ENCODE measurements at places on chromosomes 16 and 17.

DNA sequence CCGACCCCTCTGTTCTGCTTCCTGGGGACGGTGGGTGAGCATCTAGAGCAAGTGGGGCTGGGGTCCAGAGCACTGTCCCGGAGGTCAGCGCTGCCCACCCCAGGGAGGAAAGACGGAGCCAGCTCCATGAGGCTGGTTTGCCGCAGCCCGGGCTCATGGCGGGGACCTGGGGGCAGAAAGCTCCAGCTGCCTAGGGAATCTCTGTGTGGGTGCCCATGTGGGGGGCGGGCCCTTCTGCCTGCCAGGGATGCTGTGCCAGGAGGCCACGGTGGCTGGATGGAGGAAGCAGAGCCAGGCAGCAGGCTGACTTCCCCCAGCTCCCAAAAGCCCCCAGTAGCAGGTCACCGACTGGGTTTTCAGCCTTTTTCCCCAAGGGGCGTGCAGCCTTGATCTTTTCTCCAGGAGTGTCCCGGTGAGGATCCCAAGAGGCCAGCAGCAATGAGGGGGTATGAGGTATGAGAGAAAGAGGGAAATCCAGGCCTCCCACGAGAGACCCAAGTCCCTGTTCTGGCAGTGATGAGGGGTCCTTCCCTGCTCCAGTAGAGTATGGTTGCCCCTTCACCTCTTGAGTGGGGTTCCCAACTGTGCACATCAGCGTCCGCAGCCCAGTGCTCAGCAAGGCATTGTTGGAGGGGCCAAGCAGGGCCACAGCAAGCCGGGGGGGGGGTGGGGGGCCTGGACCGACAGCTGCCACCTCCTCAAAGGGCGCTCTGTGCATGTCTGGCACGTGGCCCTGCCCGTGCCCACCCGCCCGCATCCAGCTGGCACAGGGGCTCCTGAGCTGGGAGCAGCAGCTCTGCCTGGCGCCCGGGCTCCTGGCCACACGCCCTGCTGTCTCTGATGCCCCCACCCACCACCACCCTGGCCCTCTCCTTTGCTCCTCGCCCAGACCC is 15.6 kb upstream of the BCAR1 start:
- peak overlapping the region; percentile 93 for H3K27ac ChIP-seq

- peaks cover 17% of the 10 kb centered on the region for H3K4me1 ChIP-seq
- H3K27ac ChIP-seq = no peak overlapping the region
- H3K4me3 ChIP-seq = no peak overlapping the region
- peaks cover 13% of the 10 kb centered on the region for H3K36me3 ChIP-seq
- DNase-seq = no peak
- peaks cover 15% of the 10 kb centered on the region for H3K27me3 ChIP-seq
These were observed 54.1 kb downstream of the VAC14 start for GRCh38 chr16:70746708-70747424.

DNA sequence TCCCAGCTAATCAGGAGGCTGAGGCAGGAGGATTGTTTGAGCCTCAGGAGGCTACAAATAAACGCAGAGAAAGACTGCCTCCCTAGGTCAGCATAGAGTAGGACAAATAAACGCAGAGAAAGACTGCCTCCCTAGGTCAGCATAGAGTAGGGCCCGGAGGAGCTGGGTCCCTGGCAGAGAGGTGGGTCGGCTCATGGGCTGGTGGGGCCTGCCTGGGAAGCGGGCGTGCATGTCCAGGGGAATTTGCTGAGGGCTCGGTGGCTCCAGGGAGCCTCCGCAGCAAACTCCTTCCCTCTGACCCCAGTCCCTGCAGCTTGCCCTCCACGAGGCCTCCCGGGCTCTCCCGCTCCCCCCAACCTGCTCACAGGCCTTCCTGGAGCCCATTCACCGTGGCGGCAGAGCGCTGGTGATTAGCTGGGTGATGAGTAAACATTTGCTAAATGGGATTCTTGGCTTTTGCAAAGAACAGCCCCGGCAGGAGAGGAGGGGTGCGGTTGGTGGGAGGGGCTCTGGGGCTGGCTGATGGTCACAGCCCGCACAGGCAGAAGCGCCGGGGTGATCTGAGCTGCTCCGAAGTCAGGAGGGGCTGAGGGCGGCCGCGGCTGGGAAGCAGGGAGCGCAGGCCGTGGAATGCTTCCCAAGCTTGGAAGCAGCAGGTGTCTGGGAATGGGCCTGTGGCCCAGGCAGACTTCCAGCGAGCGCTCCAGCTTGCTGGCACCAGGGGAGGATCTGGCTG is 93.1 kb downstream of the RTN4RL1 start:
- no peak overlapping the region for H3K27ac ChIP-seq
- DNase-seq = no peak
- H3K27me3 ChIP-seq = peaks cover 7% of the 10 kb centered on the region
- H3K4me1 ChIP-seq = peaks cover 33% of the 10 kb centered on the region
- H3K36me3 ChIP-seq = no peaks in the 10 kb centered on the region

- H3K36me3 ChIP-seq = peaks cover 10% of the 10 kb centered on the region
- DNase-seq = no peak
- no peak overlapping the region for H3K4me3 ChIP-seq
These were observed 16.4 kb downstream of the FAM20A start for GRCh38 chr17:68584581-68585303.

DNA sequence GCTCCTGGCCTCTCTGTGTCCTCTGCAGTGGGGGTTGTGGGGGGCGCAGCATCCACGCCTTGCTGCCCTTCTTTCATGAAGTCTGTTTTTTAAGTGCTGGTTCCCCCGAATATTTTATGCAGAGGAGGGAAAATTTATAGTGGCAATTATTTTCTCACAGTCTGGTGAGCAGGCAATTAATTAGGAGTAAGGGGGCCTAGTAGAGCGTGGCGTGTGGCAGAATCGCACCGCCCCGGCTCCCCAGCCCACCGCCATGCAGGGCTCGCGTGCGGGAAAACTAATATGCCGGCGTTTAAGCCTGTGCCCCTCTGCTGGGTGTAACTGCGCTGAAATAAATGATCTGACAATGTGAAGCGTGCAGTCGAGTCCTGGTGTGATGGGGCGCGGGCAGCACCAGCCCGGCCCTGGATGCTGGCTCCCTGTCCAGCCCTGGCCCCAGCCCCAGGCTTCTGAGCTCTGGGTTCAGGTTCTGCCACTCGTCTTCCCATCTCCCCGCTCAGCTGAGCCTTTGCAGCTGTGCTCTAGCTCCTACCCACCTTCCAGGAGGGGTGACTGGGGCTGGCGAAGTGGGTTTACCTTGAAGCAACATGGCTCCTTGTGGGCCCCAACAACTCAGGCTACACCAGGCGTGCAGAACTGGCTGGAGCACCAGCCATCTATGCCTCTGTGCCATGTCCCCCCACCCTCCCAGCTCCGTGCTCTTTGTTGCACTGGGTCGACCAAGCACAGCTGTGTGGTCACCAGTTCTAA is 13.8 kb downstream of the ENGASE start:
- H3K27ac ChIP-seq = no peak overlapping the region
- no peaks in the 10 kb centered on the region for H3K36me3 ChIP-seq
- peaks cover 8% of the 10 kb centered on the region for H3K4me1 ChIP-seq
- DNase-seq = no peak

DNA sequence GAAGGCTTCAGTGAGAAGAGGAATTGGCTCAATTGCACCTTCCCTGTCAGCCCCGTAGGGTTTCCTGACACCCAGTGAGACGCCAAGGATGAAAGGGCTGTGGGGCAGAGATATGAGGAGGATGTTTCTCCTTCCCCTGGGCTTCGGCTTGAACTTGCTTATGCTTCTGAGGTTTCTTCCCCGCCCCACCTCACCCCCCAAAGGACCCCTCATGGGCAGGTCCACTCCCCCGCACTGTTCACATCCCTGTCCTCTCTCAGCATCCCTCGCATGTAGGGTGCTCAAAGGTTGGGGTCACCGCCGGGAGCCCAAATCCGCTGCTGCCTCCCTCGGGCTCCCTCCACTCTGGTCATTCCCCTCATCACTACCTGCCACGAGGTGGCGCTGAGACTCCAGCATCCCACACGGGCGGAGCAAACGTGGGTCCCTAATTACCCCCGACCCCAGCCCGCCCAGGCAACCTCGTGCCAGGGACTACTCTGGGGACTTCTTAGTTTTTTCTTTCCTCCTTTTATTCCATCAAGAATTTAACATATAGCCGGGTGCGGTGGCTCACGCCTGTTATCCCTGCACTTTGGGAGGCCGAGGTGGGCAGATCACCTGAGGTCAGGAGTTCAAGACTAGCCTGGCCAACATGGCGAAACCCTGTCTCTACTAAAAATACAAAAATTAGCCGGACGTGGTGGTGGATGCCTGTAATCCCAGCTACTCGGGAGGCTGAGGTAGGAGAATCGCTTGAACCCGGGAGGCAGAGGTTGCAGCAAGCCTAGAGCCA is 3.3 kb upstream of the TRARG1 start:
- H3K27me3 ChIP-seq = peaks cover 5% of the 10 kb centered on the region
- no peaks in the 10 kb centered on the region for H3K36me3 ChIP-seq
- no peak overlapping the region for H3K27ac ChIP-seq
- peak; percentile 88 for DNase-seq
- H3K4me3 ChIP-seq = no peak overlapping the region

DNA sequence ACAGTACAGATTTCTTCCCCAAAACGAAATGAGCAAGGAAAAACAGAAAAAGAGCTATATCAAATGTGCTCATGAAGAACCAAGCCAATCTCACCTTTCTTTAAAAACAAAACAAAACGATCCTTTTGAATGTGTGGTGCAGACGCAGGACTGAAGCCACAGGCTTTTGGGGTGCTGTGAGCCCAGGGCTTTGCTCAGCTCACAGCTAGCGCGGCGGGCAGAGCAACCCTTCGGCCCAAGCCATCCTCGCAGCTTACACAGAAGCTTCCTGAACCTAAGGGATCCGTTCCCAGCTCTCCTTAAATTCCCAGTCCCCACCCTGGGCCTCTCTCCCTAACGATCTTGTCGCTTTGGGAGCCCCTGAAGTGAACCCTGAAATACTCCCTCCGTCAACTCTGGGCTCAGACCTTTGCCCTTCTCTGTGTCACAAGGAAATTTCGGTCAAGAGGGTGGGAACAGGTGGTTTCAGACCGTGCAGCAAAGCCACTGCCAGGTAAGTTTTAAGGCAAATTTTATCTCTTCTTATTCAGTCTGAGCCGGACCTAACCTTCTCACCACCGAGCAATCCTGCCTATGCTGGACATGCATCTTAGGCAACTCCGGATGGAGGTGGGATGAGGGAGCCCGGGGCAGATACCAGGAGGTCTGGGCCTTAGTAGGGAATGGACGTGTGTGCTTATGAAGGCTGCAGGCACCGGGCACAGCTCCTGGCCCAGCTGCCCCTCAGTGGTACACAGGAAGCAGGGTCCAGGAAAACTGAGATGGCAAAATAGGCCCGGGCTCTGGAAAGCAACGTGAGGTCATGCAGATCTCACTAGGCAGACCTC is 52.0 kb downstream of the COTL1 start:
- DNase-seq = no peak
- peaks cover 18% of the 10 kb centered on the region for H3K4me1 ChIP-seq
- peaks cover 8% of the 10 kb centered on the region for H3K36me3 ChIP-seq
- H3K27ac ChIP-seq = peak overlapping the region; percentile 53

- H3K36me3 ChIP-seq = peaks cover 4% of the 10 kb centered on the region
- no peak for DNase-seq
- H3K27ac ChIP-seq = no peak overlapping the region
- no peak overlapping the region for H3K4me3 ChIP-seq
- no peaks in the 10 kb centered on the region for H3K4me1 ChIP-seq
- no peaks in the 10 kb centered on the region for H3K27me3 ChIP-seq
These were observed 2057.1 kb downstream of the TP53TG3F start for GRCh38 chr16:35516551-35516950.

DNA sequence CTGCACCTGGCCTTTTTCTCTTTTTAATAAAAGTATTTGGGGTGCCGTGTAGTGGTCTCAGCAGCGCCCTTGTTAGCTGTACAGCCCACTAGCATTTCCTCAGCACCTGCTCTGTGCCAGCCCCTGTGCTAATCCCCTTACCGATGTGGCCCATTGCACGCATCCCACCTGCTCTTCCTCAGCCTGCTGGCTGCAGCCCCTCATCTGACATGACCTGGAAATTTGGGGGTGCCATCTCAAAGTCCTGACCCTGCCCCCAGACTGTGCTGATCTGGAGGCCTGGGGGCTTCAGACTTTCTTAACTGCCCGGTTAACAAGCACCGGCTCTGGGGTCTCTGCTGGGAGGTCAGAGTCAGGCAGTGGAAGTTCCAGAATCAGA is 10.4 kb downstream of the GPRC5C start:
- H3K4me3 ChIP-seq = no peak overlapping the region
- H3K27me3 ChIP-seq = peaks cover 5% of the 10 kb centered on the region
- DNase-seq = no peak
- H3K4me1 ChIP-seq = peaks cover 11% of the 10 kb centered on the region
- H3K36me3 ChIP-seq = no peaks in the 10 kb centered on the region

DNA sequence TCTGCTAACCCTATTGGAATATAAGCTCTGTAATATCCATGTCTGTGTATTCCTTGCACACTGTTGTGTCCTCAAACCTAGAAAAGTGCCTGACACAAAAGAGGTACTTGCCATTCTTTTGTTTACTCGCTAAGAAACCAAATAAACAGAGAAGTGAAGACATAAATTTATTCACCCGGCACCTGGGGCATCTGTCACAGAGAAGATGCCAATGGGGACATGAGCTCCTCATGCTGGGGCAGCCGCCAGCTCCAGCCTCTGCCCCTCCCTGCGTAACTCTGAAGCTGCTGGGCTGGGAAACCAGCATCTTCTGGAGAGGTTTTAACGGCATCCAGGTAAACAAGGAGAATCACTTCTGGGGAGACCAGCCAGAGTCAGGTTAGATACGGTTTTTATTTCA is 15.1 kb upstream of the CDRT4 start:
- H3K4me1 ChIP-seq = peaks cover 8% of the 10 kb centered on the region
- DNase-seq = no peak
- no peak overlapping the region for H3K27ac ChIP-seq
- no peak overlapping the region for H3K4me3 ChIP-seq
- no peaks in the 10 kb centered on the region for H3K36me3 ChIP-seq

DNA sequence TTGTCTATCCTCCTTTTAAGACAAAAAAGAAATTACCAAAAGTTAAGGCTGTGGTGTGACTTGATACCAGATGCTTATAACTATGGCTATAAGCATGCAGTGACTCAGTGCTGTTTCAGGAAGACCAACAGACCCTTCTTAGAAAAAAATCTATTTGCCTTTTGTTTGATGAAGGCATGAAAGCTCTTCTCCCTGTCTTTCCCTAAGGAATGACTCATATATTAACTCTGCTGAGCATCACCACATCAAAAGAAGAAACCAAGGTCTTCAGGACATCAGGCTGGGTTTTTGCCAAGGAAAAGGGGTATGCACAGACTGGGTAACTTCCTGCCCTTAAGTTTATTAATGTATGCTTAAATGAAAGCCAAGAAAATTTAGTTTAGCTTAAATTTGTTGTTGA is 47.1 kb downstream of the VMP1 start:
- no peaks in the 10 kb centered on the region for H3K4me1 ChIP-seq
- no peak overlapping the region for H3K27ac ChIP-seq
- H3K27me3 ChIP-seq = no peaks in the 10 kb centered on the region
- DNase-seq = no peak
- H3K36me3 ChIP-seq = peaks cover 3% of the 10 kb centered on the region

DNA sequence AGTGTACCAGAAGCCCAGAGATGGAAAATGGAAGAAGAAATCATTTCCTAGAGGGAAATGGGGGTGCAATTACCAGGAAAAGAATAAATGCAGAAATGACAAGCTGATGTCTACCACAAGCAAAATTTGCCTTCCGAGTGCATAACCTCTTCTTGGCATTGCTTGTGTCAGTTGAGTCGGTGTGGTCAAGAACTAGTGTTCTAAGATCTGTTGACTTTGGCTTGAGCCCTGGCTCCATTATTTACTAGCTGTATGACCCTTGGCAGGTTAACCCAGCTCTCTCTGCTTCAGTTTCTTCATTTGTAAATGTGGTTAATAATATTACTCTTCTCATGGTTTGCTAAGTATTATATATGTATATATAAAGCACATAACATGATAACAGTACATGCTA is 273.0 kb upstream of the IRX5 start:
- no peak overlapping the region for H3K27ac ChIP-seq
- no peak for DNase-seq
- peaks cover 5% of the 10 kb centered on the region for H3K36me3 ChIP-seq
- peaks cover 4% of the 10 kb centered on the region for H3K27me3 ChIP-seq
- H3K4me1 ChIP-seq = peaks cover 10% of the 10 kb centered on the region
